KG1 (cell line): ENCODE measurements at places on chromosomes 1 and 21.

- DNase-seq: no peak
Measured at GRCh38 chr1:24528744-24529143, 26.1 kb downstream of the RCAN3 start.

GRCh38 chr1:41833519-41834000 is 85.2 kb downstream of the HIVEP3 start:
- no peak for DNase-seq

DNA sequence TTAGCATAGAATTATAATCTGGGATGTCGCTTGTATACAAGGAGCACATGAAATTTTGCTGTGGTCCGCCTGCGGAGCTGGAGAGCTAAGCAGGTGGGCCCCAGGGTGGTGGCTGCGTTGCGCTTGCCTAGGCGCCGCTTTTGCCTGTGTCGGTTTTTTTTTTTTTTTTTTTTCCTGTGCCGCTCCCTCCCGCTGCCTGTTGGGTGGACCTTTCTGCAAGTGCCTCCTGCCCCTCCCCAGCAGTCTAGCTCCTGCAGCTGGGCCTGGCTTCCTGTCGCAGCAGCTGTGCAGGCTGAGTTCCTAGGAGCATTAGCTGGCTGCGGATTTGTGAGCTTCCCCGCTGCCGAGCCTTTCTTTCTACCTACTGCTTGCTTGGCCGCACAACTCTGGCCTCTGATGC is 20.6 kb downstream of the PYHIN1 start:
- DNase-seq: peak; percentile 38

GRCh38 chr1:92259350-92259749 is 39.4 kb downstream of the GLMN start:
- DNase-seq: no peak

DNA sequence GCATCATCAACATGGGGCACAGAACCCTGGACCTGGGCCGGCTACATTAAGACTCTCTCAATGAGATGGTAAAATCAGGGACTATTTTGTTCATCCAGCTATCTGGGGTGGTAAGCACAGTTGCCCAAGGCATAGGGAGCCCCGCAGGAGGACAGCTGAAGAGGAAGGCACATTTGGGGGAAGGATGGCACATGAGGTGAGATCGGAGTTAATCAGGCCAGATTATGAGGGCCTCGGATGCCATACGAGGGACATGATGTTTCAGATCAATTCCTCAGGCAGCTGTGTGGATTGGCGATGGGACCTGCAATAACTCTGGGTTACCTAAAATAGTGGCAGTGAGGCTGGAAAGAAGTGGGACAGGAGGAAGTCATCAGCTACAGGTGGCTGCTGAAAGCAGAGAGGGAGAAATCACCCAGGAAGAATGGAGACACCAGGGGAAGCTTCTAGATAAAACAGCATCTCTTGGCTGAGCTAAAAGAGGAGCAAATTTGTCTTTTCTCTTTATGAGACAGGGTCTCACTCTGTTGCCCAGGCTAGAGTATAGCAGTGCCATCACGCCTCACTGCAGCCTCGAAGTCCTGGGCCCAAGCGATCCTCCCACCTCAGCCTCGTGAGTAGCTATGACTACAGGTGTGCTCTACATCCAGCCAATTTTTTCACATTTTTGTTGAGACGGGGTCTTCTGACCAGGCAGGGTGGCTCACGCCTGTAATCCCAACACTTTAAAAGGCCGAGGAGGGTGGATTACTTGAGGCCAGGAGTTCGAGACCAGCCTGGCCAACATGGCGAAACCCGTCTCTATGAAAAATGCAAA is 21.1 kb downstream of the TOMM20 start:
- no peak for DNase-seq

DNA sequence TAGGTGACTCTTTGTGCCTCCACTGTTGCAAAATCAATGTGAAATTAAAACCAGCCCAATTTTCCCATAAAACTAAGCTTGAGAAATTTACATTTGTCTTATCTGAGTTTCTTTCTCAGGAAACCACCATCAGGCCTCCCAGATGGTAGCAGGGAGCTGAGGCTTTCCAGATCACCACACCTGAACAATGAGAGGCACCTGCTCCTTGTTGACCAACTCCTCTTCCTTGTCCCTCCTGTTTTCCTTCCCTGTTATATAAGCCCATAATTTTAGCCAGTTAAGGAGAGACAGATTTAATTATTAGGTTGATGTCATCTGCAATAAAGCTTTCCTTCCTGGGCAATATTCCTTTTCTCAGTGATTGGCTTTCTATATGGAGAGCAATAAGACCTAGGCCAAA is 32.0 kb upstream of the C1orf185 start:
- no peak for DNase-seq

GRCh38 chr1:153478047-153478691 is 17.7 kb upstream of the S100A7 start:
- DNase-seq: no peak

DNA sequence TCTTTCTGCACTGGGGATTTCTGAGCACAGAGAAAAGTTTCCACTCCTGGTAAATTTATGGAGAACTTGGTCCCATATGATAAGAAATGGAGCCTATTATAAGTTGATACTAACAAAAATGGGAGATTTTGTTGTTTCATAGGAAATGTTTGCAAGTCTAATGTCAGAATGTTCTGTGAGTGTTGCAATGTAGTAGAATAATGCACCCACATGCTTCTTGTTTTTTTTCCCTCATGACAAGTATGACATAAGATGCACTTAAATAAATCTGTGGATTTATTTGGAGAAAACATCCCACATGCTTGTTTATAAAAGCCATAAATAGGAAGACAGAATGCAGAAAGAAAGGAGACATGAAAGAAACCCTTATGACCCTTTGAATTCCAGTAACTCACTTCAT is 50.8 kb upstream of the KCNJ6 start:
- no peak for DNase-seq

- DNase-seq: no peak
Measured at GRCh38 chr1:156390469-156391365, 21.7 kb downstream of the RHBG start.

DNA sequence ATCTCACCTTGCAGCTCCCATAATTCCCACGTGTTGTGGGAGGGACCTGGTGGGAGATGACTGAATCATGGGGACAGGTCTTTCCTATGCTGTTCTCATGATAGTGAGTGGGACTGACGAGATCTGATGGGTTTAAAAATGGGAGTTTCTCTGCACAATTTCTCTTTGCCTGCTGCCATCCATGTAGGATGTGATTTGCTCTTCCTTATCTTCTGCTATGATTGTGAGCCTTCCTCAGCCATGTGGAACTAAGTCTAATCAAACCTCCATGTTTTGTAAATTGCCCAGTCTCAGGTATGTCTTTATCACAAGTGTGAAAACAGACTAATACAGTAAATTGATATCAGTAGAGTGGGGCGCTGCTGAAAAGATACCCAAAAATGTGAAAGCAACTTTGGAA is 195.7 kb downstream of the SLC44A5 start:
- DNase-seq: no peak
